ENCODE measurements at places on chromosomes 7 and 10. TPM values are rescaled to one million over a fixed set of nuclear protein-coding genes. Genes with fewer than 3 reads are reported as not detected.
A peak's percentile ranks its signal among the peaks of the same experiment; 100 is the strongest.

- H3K36me3 ChIP-seq: peaks cover 22% of the 10 kb centered on the region
- H3K4me3 ChIP-seq: peak overlapping the region; percentile 44
- DNase-seq: no peak
- peaks cover 15% of the 10 kb centered on the region for H3K4me1 ChIP-seq
- peaks cover 2% of the 10 kb centered on the region for H3K27me3 ChIP-seq
These were observed 28.3 kb downstream of the WDR86 start for GRCh38 chr7:151381348-151382078.

DNA sequence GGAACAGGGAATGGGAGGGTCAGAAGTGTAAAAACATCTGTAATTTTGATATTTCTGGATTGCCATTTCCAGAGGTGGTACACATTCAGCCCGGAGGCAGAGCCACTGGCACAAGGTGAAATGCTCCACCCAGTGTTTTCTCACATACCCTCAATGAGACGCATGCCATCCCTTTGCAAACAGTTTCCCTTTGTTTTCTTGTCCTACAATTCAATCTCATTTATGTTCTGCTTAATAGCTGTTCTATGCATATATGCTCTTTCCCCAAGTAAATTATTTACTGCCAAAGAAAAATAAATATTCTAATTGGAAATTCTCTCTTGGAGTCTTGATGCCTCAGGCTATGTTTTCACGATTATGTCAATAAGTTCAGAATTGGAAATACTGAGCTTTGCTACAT is 369.7 kb upstream of the AKR1E2 start:
- no peak overlapping the region for H3K4me3 ChIP-seq
- H3K4me1 ChIP-seq: no peaks in the 10 kb centered on the region
- H3K36me3 ChIP-seq: no peaks in the 10 kb centered on the region

GRCh38 chr7:87100326-87100725 is 40.9 kb upstream of the ELAPOR2 start:
- no peak for DNase-seq
- no peak overlapping the region for H3K27ac ChIP-seq
- no peak overlapping the region for H3K4me3 ChIP-seq
- H3K4me1 ChIP-seq: no peaks in the 10 kb centered on the region
- H3K36me3 ChIP-seq: no peaks in the 10 kb centered on the region
- H3K27me3 ChIP-seq: no peaks in the 10 kb centered on the region

GRCh38 chr7:100860702-100861615 is 6.2 kb upstream of the TRIP6 start:
- peaks cover 15% of the 10 kb centered on the region for H3K4me1 ChIP-seq
- H3K27me3 ChIP-seq: no peaks in the 10 kb centered on the region
- H3K27ac ChIP-seq: no peak overlapping the region
- H3K36me3 ChIP-seq: no peaks in the 10 kb centered on the region
- no peak overlapping the region for H3K4me3 ChIP-seq
- no peak for DNase-seq

- DNase-seq: no peak
- no peak overlapping the region for H3K4me3 ChIP-seq
- H3K27me3 ChIP-seq: no peaks in the 10 kb centered on the region
- no peak overlapping the region for H3K27ac ChIP-seq
These were observed 18.8 kb upstream of the FAM170B start for GRCh38 chr10:49152663-49153062.

- no peaks in the 10 kb centered on the region for H3K36me3 ChIP-seq
- no peaks in the 10 kb centered on the region for H3K27me3 ChIP-seq
- no peak for DNase-seq
- no peaks in the 10 kb centered on the region for H3K4me1 ChIP-seq
These were observed 1.5 kb downstream of the DUSP5 start for GRCh38 chr10:110498982-110499795.

SAMD9 gene
- total RNA-seq: 2.3 TPM

GNAT3 gene
- total RNA-seq: not detected
